Stimulated activated CD4-positive, alpha-beta T cell treated with anti-CD3 and anti-CD28 coated beads, Interleukin-4, amount 100 ng/mL, for 1 hour (primary cell): ENCODE measurements at places on chromosomes 4 and X.
A peak's percentile ranks its signal among the peaks of the same experiment; 100 is the strongest.

GRCh38 chr4:54228961-54229501, at the start of gene PDGFRA:
PDGFRA (plus strand) TSS chr4:54229293; CDS start chr4:54258769, 29,476 bp downstream.
- DNase-seq = no peak

- DNase-seq = no peak
Observed at GRCh38 chrX:149762696-149763614, 10.9 kb upstream of the HSFX1 start.

- no peak for DNase-seq
Observed at GRCh38 chr4:122636697-122637096, 15.8 kb upstream of the IL21 start.

- peak; percentile 5 for DNase-seq
Observed at GRCh38 chr4:150209140-150209829, 131.0 kb downstream of the DCLK2 start.

DNA sequence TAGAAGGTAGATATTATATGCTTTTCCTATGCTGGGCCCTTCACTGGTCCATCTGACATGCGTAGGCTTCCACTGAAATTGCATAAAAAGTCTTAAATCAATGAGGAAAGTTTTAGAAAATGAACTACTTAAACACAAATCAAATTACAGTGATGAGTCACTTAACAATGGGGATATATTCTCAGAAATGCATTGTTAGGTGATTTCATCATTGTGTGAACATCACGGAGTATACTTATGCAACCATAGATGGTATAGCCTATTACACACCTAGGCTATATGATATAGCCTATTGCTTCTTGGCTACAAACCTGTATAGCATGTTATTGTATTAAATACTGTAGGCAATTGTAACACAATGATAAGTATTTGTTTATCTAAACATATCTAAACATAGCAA, 10.3 kb downstream of the STAP1 start:
- no peak for DNase-seq

GRCh38 chr4:41157009-41157408, 57.3 kb downstream of the APBB2 start:
- DNase-seq = no peak

GRCh38 chr4:101500742-101501141, 153.4 kb upstream of the PPP3CA start:
- DNase-seq = no peak

DNA sequence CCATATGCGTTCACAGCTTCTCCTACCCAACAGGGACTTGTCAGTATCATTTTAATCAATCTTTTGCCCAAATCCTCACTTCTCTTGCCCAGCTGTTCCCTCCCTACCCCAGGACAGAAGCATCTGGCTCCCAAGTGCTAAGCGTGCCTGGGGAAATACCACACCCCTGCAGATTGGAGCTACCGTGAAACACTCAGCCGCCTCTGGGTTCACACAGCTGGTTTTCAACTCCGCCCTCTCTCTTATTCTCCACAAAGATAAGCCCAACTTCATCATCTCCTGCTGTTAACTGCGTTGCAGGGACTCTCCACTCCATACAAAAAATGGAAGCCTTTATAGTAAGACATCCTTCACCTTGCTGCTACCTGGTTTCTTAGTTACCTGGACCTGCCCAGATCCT, 147.3 kb upstream of the FTHL17 start:
- DNase-seq = no peak

DNA sequence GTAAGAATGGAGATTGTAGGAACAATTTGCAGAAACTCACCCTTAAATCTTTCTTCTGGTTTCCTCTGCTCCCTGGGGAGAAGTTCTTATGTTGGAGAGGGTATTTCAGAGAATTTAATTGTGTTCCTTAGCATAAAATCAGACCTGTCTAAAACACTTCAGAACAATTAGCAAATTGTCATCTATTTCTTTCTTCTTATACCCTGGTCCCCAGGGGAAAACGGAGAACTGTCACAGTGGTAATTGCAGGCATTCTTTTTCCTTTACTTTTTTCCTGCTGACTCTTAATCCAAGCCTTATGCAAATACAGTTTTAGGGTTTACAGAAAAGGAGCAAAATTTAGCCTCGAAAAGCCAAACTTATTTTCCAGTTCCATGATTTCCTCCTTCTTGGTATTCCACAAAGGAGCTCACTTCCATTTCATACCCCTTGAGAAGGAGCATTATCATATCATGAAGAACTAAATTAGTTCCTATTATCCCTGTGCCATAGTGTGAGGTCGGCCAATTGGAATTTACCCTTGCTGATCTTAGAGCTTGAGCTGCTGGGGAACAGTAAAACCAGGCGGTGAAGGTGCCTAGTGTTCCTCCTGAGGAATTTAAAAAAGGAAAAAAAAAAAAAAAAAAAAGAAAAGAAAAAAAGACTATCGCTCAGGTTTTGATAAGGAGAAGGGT, 173.8 kb downstream of the IL15 start:
- DNase-seq = no peak

- DNase-seq = no peak
Observed at GRCh38 chr4:62191451-62192240, 991.5 kb downstream of the ADGRL3 start.

DNA sequence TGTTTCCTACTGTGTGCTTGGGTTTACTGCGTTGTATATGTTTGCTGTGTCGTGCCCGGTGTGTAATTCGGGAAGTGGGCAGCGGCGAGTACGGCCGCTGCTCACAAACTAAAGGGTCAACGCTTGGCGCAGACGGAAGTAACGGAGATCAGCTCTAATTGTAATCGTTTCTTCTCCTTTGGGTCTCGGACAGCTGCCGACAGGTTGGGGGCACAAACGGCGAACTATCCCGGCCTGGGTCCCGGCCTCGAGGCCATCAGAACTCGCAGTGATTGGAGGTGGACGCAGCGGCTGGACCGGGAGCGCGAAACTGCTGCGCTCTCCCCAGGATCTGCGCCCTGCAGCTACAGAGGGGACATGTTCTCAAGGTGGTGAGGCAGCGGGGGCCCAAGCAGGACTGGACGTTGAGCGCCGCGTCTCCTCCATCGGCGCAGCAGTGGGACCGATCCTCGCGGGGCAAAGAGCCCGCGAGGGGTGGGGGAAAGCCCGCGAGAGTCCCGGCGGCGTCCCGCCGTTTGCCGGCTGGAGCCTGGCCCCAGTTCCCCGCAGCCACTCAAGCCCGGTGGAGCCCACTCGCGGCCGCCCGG, 516 bp upstream of the ZIC3 start:
- no peak for DNase-seq

- DNase-seq = no peak
Observed at GRCh38 chr4:139025841-139026240, 10.3 kb downstream of the NOCT start.

DNA sequence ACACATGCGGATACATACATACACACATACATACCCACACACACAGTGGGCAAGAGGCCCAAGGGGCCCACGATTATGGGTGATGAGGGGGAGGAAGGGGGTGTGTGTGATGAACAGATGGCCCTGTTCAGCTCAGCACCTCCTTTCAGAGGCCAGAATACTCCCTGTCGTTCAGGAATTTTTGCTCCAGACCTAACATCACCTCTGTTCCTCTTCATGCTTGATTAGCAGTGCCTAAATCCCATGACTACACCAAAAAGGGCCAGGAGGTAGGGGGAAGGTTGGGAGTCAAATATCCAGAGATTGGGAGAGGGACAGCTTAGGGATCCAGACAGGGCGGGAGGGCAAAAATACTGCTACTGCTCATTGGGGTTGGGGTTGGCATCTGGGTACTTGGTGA, 42.7 kb downstream of the SMC1A start:
- no peak for DNase-seq

DNA sequence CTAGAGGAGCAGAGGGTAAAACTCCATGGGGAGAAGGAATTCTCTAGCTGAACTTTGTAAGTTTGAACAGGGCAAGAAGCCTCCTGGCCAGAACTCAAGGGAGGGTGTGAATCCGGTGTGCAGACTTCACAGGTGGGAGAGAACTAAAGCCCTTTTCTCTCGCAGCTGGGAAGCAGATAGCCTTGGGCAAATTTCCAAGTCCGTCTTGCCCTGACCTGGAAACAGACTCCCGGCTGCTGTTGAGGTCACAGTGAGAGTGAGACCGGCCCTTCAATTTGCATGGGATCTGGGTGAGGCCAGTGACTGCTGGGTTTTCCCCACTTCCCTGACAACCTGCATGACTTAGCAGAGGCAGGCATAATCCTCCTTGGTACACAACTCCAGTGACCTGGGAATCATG, 94.5 kb upstream of the ZNF827 start:
- no peak for DNase-seq

DNA sequence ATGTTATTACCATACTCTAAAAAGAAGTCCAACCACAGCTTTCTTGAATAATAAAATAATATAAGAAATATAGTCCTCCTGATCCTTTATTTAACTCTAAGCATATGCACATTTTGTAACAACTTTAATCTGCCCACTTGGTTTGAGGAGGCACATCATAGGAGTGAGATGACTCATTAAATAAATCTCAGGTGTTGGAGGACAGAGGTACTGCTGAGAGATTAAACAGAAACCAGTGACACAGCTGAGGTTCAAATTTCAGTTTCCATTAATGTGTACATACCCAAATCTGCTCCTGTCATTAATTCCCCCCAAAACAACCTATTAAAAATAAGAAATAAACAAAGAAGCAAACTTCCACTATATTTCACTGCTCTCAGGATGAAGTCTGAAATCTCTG, 211.0 kb downstream of the KCTD8 start:
- no peak for DNase-seq

DNA sequence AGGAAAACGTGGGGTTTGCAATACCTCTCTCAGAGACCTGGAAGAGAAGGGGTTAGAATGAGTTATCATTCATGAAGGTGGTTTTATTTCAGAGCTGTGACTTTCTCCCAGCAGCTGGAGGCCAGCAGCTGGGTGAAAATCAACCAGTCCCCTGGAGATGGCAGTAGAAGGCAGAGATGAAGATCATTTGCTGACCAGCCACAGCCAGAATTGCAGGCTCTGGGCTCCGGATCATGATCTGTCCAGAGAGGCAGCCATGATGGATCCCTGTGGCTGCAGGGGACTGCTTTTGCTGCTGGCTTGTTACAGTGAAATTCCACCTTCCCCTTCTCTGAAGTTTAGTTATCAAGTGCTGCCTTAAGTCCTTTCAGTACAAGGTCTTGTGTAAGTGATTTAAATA, 46.9 kb upstream of the TAB3 start:
- no peak for DNase-seq

DNA sequence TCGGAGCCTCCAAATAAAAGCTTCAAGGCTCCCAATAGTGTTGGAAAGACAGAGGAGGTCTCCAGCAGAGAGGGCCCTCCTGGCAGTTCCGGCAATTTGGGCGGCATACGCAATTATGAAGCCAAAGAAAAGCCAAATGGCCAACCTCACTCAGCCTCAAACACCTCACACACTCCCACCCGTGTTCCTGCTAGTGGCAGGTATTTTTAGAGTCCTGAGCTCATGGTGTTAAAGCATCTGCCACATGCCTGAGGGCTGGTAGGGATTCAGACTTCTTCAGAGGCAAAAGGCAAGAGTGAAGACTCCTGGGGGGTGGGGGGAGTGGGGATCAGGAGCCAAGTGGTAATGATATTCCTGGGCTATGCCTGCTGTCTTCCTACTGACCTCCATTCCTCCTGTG, 7.4 kb downstream of the RAB33A start:
- DNase-seq = no peak

DNA sequence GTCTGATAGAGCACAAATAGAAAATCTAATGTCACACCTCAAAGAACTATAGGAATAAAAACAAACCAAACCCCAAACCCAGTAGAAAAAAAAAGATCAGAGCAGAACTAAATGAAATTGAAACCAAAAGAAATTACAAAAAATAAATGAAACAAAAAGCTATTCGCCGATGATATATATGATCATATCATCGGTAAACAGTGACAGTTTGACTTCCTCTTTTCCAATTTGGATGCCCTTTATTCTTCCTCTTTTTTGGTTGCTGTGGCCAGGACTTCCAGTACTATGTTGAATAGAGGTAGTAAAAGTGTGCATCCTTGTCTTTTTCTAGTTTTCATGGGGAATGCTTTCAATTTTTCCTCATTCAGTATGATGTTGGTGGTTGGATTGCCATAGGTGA, 215.3 kb upstream of the AR start:
- no peak for DNase-seq
